ENCODE measurements at places on chromosomes 5 and 9. TPM values are rescaled to one million over a fixed set of nuclear protein-coding genes. Genes with fewer than 3 reads are reported as not detected.

CCNH gene
- 67.4 TPM for total RNA-seq

DNA sequence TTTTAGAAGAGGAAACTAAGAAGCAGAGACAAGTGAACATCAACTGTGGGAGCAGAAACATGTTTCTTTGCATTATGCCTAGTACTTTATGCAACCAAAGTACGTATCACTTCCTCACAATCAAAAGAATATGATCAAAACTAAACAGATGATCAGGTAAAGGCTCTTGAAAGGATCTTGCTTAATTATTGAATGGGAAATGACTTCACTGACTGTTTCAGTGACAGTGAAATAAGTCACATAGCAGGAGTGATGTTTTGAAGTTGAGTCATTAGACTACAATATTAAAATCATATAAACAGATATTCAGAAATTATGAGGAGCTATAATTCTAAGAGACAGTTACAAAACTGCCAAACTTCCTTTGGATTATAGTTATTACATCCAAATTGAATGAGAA lies 527.3 kb downstream of the MTRR start:
- no peak for DNase-seq

DNA sequence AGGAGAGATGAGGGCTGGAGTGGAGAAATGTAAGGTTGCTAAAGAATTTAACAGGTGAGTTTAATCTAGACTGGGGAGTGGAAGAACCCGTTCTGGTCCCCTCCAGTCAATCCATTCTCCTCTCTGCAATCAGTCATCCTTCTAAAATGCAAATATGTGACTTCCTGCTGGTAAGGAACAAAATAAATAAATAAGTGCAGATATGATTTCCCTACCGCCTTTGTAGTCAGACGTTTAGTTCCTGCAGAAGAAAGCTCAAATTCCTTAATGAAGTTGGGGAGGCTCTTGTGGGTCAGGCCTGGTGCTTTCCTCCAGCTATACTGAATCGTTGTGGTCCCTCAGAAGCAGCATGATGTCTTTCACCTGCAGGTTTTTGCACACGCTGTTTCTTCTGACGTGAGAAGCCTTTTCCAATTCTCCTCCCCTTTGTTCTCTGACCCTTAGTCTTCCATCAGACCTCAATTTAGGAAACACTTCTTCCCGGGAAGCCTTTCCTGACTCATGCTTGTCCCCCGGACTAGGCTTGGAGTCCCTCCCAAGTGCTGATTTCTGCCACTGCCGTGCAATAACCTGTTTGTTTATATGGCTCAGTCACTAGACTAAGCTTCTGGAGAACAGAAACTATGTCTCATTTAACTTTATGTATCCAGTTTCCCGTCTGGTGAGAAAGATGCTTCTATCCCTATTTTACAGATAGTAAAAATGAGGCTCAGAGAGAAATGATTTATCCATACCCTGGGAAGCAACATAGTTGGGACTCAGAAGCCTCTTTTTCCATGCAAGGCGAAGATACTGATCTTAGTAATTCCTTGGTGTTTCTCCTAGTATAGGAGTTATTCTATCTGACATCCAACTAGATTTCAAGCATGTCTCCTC lies 1.3 kb downstream of the ATP6V1G1 start:
- DNase-seq, result peak; percentile 54

DNA sequence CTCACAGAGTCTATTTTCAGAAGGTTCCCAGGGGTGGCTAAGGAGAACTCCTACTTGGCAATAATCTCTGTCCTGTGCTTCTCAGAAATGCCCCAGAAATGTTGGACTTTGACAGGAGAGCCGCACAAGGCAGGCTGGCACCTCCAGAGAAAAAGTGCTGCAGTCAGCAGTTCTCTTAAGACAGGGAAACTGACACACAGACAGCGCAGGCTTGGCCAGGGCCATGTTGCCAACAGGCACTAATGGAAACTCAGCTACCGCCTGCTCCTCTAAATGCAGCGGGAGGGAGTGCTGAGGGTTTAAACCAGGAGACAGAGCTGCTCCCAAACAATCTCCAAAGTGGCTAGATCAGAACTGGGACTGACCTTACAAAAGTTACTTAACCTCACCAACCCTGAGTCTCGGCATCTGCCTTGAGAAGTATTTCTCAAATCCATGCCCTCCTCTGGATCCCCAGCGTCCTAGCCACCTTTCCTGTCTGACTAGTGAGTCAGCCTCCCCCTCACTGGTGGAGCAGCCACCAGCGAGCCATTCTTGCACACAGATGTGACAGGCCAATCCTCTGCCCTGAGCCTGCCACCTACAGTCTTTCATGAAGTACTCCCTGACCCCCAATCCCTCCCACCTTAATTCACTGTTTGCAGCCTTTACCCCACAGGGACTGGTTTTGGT lies 186.4 kb downstream of the CDK5RAP2 start:
- no peak for DNase-seq

GRCh38 chr5:77491783-77492652 lies at the start of gene WDR41:
WDR41 (minus strand) TSS chr5:77492316; CDS start chr5:77492220, 96 bp downstream.
- DNase-seq, result peak; percentile 96

DNA sequence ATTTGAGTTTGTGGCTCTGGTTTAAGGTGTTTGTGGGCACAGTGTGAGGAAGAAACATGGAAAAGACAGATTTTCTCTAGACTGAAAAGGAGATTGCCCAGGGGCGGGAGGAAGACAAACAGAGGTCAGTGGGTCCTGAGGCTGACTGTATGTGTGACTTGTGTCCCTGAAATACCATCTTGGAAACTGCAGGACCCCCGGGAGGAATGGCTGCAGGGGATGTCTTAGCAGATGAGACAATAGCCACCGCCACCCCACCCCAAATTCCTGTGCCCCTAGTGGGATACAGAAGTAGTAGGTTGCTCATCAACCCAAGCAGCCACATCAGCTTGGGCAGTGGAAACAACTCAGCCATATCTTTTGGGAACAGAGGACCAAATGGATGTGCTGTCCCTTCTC lies 1.7 kb upstream of the PSAT1 start:
- no peak for DNase-seq

KIF12 gene
- total RNA-seq, result not detected

DNA sequence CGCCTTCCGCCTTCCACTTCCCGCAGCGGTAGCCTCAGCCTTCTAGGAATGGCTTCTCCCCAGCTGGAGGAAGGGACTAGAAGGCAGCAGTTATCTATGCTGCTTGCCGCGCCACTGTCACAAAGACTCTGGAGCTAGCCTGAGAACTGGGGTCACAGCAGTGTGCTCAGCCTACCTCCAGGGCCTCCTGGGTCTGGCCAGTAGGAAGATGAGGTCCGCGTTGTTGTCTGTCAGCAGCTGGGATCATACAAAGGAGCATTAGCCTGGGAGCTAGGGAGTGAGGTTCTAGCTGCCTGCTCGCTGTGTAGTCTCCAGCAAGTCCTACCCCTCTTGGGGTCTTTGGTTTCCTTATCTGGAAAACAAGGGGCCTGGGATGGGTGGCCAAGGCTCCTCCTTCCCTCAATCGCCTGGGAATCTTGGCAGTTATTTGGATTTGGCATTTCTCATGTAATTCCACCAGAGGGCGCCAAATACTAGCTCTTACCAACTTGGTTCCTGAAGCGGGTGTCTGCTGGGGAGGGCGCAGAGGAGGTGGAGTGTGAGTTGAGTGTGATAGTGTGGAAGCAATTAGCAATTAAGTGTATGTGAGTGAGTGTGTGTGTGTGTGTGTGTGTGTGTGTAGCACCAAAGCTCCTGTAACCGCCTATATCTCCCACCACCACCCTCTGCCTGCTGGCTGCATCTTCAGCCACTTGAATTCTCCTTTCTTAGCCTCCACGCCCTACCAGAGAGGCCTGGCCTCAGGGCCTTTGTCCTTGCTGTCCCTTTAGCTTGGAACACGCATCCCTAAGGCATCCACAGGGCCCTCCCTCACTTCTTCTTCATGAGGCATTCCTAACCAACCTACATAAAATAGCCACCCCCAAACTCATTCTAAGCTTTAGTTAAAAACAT lies 97.1 kb downstream of the ENTREP1 start:
- peak; percentile 77 for DNase-seq

GRCh38 chr9:9341203-9341602 lies 1271.6 kb downstream of the PTPRD start:
- no peak for DNase-seq

ADRA1B gene
- total RNA-seq, result not detected

DNA sequence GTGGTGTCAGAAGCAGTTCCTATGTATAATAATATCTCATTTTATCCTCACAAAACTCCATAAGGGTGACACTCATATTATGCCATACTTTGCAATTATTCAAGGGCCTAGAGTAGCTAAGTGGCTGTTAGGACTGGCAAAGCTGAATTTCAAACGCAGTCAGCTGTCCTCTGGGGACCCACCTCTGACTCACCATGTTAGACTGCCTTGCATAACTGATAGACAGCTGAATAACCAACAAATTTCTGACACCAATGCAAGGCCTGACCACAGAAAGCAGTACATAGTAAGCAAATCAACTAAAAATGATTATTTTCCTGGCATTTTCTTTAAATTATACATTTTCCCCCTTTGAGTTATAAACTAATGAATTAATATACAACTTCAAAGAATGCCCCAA lies 251.6 kb upstream of the PTGER4 start:
- peak; percentile 68 for DNase-seq

ITGA2 gene
- 171 TPM for total RNA-seq

DNA sequence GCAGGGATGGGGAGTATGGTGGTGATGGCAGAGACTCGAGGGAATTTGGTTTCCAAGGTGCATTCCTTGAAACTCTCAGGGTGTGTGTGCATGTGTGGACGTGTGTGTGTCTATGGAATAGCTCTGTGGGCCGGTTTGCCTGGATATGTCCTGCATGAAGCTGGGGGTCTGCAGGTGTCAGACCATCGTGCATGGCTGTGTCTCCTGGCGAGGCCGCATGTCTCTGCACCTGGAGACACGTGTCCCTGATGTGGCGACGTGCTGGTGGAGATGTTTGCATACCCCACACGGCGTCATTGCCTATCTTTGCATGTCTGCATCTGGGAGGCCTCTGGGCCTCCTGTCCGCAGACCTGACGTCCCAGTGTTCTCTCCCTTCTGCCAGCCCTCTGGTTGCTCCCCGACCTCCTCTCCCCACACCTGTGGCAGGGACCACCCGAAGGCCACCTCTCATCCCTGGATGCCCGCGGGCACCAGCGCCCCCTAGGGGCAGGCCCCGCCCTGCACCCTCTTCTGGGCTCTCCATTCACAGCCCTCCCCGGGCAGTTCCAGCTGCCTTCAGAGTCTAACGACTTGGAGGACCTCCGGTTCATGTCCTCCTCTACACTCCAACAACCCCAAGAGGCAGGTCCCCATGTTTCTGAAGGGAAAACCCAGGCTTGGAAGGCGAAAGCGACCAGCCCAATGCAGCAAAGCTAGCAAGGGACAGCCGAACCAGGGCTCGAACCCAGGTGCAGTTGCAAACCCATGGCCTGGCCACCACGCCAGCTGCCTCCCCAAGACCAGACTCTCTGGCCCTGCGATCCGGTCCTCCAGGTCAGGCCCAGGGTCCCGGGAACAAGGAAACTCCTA lies 88.6 kb downstream of the LMX1B start:
- no peak for DNase-seq

DNA sequence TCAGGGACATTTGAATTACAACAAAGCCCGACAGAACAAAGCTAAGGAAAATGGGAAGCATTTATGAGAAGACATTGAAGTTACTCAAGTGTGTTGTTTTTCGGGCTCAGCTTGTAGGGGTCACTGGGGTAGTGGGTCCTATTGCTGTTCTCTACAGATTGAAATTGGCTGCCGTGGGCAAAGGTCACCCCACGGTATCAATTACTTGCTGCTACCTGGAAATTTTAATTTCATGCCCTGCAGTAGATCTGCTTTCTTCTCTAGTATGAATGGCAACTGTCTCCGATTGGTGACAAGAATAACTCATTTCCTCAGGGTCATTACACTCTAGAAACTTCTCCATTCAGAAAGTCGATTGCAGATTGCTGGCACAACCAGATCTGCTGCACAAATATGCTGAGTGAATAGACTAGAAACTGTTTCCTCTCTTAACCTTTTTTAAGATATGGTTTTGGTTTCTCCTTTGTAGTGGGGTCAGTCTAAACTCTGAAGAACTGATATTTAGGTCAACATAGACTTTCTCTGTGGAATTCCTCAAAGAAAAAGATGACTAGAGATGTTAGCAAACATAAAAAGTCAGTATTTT lies 454.1 kb downstream of the ARHGEF28 start:
- no peak for DNase-seq

DNA sequence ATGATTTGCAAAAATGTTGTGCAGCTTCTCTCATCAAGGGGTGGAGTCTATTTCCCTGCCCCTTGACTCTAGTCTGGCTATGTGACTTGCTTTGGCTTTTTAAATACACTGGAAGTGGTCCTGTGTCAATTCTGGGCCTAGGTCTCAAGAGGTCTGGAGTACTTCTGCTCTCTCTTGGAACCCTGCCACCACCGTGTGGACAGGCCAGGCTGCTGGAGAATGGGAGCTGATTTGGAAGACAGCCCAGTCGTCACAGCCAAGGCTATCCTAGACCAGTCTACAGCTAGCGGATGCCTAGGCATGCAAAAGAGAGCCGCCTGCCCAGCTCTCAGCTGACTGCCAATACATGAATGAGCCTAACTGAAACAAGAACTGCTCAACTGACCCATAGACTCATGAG lies 56.7 kb upstream of the CLINT1 start:
- DNase-seq, result peak; percentile 59

GRCh38 chr5:98769210-98769958 lies 4.1 kb upstream of the RGMB start:
- DNase-seq, result peak; percentile 56

GRCh38 chr9:107688728-107689127 lies 199.2 kb upstream of the KLF4 start:
- peak; percentile 86 for DNase-seq

GRCh38 chr9:78777747-78778146 lies 480.8 kb downstream of the PSAT1 start:
- no peak for DNase-seq

SLC6A18 gene
- total RNA-seq, result not detected

- no peak for DNase-seq
Measured at GRCh38 chr5:60259730-60260129, 366.2 kb upstream of the PDE4D start.

PTGES gene
- total RNA-seq, result 30.9 TPM

GRCh38 chr9:136990242-136990911 lies 1.8 kb upstream of the PAXX start:
- no peak for DNase-seq

Data from fibroblast of the aortic adventitia (primary cell).